ENCODE measurements at places on chromosomes 6 and 20.
A peak's percentile ranks its signal among the peaks of the same experiment; 100 is the strongest.

- DNase-seq = no peak
Measured at GRCh38 chr20:41478026-41478425, 111.4 kb upstream of the EMILIN3 start.

- DNase-seq = no peak
Measured at GRCh38 chr6:4820704-4821276, 44.6 kb downstream of the CDYL start.

GRCh38 chr20:19375801-19376200 is 163.4 kb downstream of the SLC24A3 start:
- no peak for DNase-seq

DNA sequence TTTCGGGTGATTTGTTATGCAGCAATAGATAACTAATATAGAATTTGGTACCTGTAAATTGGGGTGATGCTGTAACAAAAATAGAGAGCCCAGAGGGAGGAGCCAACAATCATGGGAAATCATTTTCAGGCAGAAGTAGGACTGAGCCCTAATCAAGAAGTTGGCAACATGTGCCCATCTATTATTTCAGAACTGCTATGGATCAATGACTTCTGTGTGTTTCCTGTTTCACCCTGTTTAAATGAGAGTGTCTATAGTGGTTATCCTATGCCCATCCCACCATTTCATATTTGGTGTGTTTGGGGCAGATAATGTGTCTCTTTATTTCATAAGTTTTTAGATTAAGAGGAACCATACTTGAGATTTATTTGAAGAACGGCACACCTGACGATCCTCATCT is 330.8 kb upstream of the CITED2 start:
- no peak for DNase-seq

- DNase-seq = no peak
Measured at GRCh38 chr6:44024574-44025219, 102.6 kb downstream of the MRPL14 start.

DNA sequence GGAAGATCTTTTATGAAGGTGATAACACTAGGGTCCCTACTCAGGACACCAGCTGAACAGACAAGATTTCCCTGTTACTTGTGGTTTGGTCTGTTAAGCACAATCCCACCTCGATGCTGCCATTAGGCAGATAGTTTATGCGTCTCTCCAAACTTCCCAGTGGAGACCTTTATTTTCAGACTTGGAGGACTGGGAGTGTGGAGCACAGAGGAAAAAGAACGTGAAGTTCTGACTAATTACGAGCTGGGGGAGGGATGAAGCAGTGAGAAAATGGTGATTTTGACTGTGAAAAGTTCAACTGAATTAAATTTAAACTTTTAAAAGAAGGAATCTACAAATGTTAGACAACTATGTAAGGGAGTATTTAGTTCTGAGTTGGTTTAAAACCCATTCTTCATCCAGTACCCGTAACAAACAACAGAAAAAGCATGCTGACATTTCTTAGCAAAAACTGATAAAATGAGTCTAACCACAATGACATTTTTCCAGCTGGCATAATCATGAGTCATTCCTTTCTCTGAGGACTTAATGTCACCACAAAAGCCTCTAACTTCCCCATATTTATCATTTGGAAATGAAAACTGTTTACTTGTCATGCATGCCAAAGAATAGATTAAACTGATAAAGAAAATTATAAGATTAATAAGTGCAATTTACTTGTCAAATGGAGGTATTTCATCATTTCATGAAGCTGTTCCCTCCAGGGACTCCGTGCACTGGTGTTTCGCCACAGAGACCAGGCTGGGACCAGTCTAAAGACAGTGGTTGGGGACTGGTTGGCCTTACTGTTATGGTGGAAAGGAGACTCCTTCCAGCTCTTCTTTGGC is 113.3 kb upstream of the SSTR4 start:
- DNase-seq = peak; percentile 22

- DNase-seq = no peak
Measured at GRCh38 chr20:21712443-21713059, 7.1 kb downstream of the PAX1 start.

DNA sequence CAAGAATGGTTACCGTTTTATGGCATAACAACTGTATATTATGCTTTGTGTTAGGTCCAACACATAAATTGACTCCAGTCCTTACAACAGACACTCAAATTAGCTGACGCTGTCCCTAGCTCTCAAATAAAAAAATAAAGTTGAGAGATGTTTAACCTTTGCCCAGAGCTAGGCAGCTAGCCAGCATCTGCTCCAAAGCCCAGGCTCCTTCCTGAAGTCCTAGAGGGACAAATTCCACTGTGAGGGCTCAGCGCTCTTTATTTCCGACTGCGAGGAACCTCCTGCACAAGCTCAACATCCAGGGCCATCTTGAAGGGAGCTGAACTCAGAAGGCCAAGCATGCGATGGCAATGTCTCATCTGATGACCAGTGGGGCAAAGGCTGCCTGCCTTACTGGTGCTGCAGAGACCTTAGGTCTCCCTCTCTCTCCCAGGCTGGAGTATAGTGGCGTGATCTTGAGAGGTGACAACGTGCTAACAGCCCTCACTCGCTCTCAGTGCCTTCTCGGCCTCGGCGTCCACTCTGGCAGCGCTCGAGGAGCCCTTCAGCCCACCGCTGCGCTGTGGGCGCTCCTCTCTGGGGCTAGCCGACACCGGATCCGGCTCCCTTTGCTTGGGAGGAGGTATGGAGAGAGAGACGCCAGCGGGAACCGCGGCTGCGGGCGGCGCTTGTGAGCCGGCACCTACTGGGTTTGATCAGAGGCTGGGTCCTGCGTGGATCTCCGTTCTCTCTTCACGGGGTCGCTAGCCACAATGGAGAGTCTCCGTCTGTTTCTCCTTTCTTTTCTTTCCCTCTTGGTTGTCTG is 24.7 kb upstream of the GFOD1 start:
- DNase-seq = no peak

GRCh38 chr6:39934131-39934757 is at the start of gene MOCS1:
Gene MOCS1, minus strand, starts transcription at chr6:39934462. Its CDS starts 45 bp downstream, at chr6:39934417.
- DNase-seq = peak; percentile 35

- DNase-seq = no peak
Measured at GRCh38 chr6:169846286-169847056, 95.0 kb downstream of the ERMARD start.

- no peak for DNase-seq
Measured at GRCh38 chr20:57396984-57397692, 5.9 kb downstream of the RBM38 start.

GRCh38 chr6:128899341-128900050 is 16.6 kb downstream of the LAMA2 start:
- no peak for DNase-seq

DNA sequence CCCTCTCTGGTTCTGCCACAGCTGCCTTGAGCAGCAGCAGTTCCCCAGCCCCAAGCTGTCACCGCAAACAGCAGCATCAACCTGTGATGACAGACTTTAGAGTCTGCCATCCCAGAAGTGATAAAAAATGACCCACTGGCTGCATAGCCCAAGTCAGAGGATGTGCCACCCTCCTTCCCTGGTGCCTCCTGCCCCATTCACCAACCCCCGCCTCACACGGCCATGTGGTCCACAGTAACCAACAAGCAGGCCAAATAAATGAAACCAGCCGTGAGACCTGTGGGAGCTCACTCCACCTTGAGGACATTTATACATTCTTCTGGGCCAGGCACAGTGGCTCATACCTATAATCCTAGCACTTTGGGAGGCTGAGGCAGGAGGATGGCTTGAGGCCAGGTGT is 98.2 kb downstream of the PRND start:
- DNase-seq = no peak

GRCh38 chr6:1235825-1236224 is 76.1 kb upstream of the FOXQ1 start:
- DNase-seq = no peak

DNA sequence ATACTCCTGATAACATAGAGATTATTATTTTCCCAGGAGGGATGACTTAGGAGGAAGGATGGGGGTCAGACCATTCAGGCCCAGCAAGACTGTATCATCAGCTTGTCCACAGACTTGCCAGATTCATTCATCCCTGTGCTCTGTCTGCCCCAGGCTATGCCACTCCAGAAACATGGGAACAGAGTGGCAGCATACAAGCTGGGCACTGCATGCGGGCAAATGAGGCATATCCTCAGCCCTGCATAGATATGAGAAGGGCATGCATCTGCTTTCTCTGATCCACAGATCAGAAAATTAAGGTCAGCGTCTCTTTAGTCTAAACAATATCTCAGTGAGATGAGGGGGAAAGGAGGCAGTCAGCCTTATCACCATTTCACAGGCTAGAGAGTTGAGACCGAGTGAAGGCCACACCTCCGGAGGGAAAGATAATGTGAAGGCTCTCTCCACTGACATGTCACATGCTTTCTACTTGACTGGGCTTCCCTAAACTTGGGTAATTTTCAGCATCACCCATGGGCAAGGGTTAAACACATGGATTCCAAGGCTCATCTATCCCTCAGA is 140.5 kb downstream of the TFAP2B start:
- DNase-seq = no peak

DNA sequence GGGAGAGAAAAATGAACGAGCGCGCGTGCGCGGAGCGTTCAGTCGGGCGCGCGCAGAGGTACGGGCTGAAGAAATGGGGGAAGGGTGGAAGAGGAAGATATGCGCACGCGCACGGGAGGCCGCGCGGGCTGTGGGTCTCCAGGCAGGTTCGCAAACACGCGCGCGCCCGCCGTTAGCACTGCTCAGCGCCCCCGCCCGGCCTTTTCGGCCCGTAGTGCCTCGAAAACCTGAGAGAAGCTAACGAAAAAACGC is 393 bp downstream of the BCLAF1 start:
- DNase-seq = peak; percentile 94

- DNase-seq = no peak
Measured at GRCh38 chr6:105795366-105795765, 290.8 kb upstream of the PRDM1 start.

DNA sequence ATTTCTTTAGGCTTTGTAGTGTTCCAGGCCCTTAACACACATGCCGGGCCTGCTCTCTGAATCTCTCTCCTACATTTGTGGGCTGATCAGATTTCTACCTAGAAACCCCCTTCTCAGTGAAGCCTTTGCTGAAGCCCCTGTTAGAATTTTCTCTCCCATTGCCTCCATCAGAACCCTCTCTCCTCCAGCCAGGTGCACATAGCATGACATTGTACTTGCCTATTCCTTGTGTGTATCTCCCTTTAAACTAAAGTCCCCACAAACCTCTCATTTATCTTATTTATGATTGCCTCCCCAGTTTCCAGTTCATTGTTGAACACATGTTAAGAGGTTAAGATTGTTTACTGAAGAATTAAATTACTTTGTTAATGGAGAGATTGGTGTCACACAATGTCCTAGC is 325.5 kb upstream of the CITED2 start:
- no peak for DNase-seq

DNA sequence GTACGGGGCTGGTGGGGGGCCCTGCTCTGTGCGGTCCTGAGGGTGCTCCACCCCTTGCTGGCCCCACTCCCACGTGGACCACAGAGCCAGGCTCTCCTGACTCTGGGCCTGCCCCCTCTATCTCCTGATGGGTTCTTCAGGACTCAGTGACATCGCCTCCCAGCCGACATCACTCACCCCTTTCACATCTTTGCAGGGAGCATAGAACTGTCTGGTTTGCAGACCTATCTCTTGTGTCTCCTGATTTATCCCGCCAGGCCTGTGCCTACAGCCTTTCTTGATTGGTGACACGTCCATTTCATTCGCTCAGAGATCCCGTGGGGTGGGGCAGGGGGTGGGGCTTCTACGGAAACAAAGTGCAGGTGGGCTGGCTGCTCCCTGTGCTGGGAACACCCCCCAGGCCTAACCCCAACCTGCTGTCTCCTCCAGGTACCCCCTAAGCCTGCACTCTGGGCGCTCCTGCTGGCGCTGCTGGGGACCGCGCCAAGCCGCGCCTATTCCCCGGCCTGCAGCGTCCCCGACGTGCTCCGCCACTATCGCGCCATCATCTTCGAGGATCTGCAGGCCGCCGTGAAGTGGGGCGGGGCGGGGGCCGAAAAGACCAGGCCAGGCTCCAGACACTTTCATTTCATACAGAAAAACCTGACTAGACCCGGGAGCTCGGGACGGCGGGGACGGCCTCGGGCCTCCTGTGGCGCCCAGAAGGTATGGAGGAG is 1.7 kb downstream of the C20orf204 start:
- no peak for DNase-seq

DNA sequence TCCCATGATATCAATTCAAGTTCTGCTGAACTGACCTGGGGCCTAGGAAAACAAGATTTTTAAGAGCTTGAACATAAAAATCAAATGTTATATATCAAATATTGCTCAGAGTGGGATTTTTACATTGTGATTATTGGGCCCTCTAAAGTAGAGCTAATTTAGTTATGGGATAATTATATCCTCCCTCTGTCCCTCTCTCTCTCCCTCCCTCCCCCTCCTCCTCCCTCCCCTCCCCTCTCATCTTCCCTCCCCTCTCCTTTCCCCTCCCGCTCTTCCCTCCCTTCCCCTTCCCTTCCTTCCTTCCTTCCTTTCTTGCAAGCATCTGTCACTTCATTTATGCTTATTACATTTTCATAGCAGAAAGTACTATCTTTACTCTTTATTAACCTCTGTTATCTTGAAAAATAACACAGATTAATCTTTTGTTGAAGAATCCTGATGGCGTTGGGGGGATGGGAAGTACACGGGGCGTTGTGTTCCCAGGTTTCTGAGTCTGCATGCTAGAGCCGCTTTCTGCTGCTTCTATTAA is 32.8 kb downstream of the KIF25 start:
- DNase-seq = no peak

DNA sequence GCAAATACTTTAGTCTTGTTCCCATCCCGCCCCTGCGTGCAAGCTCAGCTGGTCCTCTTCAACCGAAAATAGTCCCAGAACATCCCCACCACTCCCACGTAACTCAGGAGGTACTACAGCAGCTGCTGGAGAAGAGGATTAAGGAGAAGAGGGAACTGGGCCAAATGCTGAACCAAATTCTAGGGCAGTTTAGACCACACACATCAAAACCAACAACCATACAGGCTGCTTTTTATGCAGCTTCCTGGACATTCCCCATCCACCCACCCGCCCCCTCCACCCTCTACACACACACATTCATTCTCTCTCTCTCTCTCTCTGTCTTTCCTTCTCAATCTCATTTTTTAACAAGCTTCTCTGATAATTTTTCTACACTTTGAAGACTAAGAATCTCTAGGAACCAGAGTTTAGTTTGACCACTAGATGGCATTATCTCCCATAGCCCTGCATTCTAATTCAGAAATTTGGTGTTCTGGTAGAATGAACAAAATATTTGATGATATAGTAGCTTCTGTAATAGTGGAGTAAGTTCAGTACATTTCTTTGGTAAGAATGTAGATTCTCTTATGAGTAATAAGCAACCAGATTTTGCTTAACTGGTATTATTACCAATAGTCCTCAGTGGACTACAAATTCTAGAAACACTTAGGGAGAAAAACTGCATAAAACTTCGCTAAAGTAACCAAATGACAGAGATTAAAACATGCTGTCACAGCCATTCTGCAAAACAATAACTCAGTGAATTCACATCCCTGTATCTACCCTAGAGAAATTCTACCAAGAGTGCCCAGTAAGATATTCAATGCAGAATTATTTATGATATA is 52.1 kb upstream of the BEND6 start:
- DNase-seq = no peak

- DNase-seq = no peak
Measured at GRCh38 chr6:157366648-157367047, 14.3 kb upstream of the ZDHHC14 start.

- no peak for DNase-seq
Measured at GRCh38 chr6:68760941-68761676, 126.0 kb downstream of the ADGRB3 start.

- no peak for DNase-seq
Measured at GRCh38 chr6:38306931-38307330, 332.8 kb downstream of the BTBD9 start.

GRCh38 chr6:34580707-34581560 is 24.8 kb upstream of the SPDEF start:
- DNase-seq = no peak

GRCh38 chr6:100879317-100879716 is 1.8 kb downstream of the ASCC3 start:
- no peak for DNase-seq
